ENCODE measurements at places on chromosomes 1 and 21.

- no peak for DNase-seq
Measured at GRCh38 chr1:234645964-234646363, 36.0 kb upstream of the IRF2BP2 start.

DNA sequence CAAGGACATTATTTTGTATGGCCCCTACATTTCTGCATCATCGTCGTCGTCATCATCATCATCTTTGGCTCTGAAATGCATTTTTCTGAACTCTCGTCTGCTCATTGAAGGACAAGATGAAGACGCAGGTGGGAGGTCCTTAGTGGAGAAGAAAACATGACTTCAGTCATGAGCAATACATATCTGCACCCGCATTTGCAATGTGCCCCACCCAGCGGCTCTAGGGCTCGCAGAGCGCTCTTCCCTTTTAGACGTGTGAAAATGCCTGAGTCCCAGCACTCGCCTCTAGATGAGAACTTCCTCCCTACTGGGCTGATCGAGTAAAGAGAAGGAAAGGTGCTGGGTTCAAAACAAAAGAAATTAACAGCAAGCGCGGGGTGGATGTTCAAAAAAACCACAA, 10.1 kb downstream of the C1orf174 start:
- DNase-seq = no peak

- DNase-seq = no peak
Measured at GRCh38 chr1:30171537-30172298, 551.7 kb downstream of the MATN1 start.

GRCh38 chr1:207314816-207315215, 6.7 kb upstream of the CD55 start:
- DNase-seq = no peak

GRCh38 chr1:48462716-48463302, 9.2 kb downstream of the SPATA6 start:
- no peak for DNase-seq

DNA sequence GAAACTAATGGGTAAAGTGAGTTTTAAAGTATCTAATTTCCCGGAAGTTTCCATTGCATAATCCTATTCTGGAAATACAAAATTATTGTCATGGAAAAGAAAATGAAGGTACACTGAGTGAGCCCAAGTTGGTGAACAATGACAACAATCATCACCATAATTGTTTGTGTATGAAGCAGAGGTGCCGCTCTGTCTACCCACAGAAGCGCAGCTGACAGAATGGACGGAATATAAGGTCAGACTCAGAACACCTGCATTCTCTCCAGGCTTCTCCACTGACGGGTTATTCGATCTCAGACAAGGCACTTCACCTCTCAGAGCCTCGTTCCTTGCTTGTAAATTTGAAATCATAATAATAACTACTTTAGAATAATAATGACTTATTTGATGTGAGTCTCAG, 99.1 kb upstream of the NGF start:
- no peak for DNase-seq

GRCh38 chr1:93180723-93181613, at the start of gene CCDC18:
Gene CCDC18 (plus strand): TSS chr1:93180724. CDS start chr1:93183362, 2,638 bp downstream.
- no peak for DNase-seq

DNA sequence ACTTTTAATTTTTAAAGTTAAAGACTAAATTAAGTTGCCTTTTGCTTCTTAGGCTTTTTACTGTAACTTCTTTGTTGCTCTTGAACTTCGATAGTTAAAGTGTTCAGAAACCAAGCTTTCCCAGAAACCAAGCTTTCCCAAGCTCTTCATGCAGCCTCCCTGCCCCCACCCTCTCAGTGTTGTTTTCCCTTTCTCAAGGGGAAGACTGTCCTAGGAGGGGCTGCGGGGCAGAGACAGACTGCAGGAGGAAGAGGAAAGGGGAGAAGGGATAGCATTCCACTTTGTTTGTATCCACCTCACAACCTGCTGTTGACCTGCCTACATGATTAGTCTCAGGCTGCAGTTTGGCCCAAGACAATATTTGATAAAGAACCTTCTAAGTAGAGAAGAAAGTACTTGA, 39.0 kb upstream of the DIPK1A start:
- DNase-seq = no peak

GRCh38 chr1:32592943-32593342, 53.7 kb downstream of the ZBTB8A start:
- peak; percentile 50 for DNase-seq

DNA sequence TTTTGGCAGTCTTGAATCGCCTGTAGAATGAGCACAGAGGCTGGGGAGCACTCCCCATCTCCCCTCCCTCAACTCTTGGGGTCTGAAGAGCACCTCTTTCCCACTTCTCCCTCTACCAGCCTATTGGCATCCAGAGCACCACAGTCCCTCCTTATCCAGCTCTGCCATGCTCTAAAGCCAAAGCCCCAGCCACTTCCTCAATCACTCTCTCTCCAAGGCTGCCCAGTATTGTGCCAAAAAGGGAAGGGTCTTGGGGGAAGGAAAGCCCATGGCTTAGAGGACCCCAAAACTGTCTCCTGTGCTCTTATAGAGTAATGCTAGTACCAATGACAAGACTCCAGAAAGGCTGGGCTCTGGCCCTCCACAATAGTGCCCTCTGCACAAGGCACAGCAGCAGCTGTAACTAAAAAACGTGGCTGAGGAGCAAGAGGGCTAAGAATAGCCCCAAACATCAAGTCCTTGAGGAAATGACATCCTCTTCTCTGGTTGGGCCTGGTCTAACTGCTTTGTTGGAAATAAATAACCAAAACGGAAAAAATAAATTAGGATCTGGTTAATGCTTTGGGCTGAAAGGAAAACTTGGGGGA, 28.4 kb downstream of the SLC27A3 start:
- no peak for DNase-seq

GRCh38 chr1:221824025-221824424, 82.1 kb upstream of the DUSP10 start:
- peak; percentile 82 for DNase-seq

DNA sequence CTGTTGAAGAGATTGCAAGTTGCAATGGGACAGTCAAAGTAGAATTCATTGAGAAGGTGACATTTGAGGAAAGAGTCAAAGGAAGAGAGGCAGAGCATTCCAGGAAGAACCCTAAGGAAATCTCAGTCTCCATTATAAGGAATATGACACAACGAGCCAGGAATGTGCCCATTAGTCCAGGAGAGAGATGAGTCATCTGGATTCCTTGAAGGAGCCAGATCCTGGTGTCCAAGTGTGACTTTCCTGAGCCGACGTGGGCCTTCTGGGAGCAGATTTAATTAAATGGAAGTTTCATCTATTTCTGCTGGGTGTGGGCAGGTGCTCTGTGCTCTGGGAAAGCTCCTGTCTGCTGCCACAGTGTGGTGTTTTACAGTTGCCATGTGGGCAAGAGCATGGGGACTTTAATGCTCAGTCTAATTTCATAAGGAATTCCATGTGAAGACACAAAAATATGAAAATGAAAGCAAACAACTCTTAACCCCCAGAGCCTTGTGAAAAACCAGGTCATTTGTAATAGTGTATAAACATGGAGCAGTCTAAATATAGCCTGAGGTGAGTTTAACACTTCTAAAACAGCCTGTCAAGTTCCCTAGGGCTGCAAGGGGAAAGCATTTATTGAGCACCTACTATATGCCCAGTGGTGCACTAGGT, 111.4 kb upstream of the ARTN start:
- DNase-seq = peak; percentile 86

DNA sequence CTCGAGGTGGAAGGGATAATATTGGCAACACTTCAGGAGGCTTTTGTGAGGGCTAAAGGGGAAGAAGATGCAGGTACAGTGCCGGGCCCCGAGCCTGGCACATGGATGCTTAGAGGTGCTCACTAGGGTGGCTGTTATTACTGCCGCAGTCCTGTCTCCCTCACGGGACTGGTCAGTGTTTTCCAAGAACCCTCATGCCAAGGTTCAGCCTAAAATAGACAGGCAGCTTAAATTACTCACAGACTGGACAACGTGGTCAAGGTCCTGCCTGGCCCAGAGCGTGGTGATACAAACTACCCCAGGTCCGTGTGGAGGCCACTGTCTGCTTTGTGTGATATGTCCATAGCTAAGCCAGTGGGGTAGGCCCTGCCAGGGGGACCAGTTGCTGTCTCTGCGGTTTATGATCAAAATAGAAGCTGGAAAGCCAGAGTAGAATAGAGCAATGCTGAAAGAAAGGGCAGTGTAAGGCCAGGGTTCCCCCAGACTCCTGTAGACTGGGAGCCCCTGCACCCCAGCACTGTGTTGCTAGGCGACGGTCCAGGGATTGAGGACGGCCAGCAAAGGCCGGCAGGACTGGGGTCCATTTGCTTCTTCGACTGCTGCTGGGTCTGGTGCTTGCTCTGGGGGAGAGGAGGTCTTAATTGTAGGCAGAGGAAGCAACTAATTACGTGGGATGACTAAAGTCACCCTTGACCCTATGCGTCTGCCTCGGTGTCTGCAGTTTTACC, 36.1 kb downstream of the ELAPOR1 start:
- DNase-seq = no peak

GRCh38 chr21:35343046-35343819, 294.1 kb upstream of the RUNX1 start:
- no peak for DNase-seq

DNA sequence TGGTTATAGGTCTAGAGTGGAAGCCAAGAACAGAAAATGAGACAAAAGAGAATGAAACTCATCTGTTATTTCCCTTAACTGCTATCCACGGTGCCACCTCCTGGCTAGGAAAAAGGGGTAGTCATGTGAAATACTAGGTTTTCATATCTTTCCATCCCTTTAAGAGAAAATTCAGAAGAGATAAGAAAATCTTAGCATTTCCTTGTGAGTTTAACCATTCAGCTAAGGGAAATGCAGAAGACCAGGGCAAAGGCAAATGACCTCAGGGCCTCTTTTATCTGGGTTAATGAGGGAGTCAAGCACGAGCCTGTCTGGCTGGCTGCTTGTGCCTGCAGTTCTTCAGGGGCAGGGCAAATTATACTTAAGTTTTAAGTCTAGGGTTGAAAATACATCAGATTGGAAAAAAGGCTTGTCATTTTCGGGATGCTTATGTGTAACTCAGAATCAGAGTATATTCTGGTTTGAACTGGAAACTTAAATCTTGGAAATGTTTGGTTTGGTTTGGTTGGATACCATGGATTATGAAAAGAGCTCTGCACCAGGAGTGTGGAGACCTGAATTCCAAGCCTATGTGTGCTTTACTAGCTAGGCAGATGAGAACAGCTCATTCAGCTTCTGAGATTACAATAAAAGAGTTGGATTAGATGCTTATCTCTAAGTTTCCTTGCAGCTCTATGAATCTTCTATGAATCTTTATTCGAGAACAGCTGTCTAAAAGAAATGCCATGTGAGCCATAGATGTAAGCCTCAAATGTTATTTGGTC, 19.9 kb downstream of the NIBAN1 start:
- no peak for DNase-seq

DNA sequence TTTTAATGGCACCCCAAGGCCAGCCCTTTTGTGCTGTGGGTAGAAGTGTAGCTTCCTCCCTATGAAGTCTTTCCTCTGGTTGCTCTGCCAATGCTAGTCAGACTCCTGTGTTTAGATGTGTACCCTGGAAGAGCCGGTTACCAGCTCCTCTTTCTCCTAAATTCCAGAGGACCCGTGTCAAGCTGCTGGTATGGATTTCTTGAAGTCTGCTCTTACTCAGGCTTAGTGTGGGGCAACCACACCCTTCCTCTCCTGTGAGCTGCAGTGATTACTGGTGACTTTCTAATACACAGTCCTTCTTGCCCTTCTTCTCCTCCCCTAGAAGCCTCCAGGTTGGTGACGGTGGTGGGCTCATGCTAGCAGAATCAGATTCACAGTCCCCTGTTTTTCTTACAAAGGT, 74.1 kb upstream of the AKT3 start:
- DNase-seq = peak; percentile 49

DNA sequence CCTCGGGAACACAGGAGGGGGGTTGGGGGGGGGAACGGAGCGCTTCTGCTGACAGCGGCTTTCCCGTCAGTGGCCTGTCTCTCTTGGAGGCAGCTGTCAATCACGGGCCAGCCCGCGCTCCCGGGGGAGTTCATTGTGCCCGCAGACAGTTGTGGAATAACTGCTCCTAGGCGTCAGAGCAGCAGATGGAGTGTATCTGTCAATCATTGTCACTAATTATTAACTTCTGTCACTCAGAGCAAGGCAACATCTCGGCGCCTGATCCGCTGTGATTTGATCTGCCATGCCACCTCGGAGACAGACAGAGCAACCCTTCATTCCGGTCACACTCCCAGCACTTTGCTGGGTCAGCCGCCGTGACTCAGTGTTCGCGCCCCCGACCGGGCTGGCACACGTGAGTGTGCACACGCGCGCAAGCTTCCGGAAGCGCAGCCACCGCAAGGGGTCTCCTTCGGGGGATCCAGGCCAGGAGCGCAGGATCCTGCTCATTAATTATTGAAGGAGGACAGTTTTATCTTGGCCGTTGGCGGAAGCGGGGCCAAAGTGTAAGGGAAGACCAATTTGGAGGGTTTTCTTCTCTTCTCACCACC, 75.8 kb downstream of the RRAGC start:
- no peak for DNase-seq

GRCh38 chr1:67850611-67851075, 17.4 kb upstream of the GNG12 start:
- peak; percentile 85 for DNase-seq

DNA sequence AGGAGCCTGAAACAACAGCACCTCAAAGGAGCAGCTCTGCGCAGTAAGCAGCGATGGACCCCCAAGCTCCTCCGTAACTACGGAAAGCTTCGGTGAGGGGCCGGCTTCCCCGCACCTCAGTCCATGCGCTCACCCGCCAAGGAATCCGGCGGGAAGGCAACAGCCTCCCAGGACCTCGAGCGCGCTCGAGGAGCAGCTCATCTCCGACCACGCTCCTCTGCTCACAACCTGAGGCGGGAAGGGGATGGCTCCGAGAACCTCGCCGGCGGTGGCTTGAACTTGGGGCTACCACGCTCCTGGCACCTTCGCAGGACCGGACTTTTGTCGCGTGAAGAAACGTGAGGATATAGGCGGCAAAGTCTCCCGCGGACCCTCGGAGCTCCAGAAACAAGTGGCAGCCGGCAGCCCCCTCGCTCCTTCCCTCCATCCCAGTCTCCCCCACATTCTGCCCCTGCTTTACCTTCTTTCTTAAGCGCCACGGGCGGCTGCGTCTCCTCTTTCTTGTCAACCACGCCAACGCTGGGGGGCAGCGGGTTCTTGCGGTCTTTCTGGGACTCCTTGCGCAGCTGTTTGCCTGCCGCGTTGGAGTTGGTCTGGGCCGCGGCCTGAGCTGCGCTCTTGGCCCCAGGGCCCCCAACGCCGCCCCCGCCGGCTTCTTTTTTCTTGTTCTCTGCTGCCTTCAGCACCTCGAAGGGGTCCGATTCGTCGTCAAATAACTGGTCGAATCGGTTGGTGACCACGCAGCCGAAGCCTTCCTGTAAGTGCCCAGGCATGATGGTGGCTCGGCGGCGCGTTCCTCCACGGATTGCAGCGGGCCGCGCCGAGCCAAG, 459 bp downstream of the SERBP1 start:
- no peak for DNase-seq

DNA sequence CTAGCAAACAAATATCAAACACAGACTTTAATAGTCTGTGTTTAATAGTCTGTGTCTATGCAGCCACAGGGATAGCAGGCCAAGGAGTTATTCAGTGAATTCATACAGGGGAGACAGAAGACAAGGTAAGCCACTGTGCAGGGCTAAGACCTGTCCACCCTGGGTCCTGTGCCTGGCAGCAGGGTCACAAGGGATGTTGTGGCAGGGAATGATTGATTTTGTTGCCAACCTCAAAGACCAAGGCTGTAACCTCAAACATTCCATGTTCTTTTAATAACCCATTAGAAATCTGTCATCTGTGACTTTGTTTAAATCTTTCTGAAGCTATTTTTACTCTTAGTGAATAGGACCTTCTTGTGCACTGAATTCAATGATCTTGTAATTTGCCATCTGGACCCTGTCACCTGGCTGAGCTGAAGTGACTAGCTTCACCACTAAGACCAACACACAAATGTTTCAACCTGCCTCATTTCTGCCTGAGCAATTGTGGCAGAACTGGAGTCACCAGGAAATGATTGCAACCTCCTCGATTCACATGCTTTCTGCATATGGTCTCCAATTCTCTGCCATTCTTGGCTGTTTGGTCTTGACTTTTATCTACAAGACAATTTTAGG, 154.2 kb downstream of the ASTN1 start:
- DNase-seq = no peak
